ENCODE measurements at places on chromosomes 5 and 9.

GRCh38 chr5:135373736-135374515 is 25.1 kb downstream of the MACROH2A1 start:
- DNase-seq: peak; percentile 56

DNA sequence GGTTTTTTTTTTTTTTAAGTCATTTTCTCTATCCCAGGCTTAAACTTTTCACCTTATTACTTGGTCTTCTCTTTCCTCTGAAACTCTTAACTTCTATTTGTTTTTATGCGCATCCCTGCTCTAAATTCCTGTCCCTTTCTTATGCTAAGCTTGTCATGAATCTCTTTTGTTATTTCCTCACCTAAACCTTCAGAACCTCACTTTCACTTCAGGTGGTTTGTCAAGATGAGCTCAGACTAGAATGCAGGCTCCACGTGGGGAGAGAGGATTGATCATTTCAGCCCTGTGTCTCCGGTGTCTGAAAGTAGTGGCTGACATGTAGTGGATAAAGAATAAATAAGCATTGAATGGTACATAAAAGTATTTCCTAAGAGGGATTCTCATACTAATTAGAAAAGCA is 63.6 kb downstream of the ANXA1 start:
- DNase-seq: no peak

- DNase-seq: no peak
Measured at GRCh38 chr5:36787365-36788093, 89.0 kb upstream of the NIPBL start.

GRCh38 chr5:36300927-36301540 is 668 bp downstream of the RANBP3L start:
- peak; percentile 20 for DNase-seq

- DNase-seq: no peak
Measured at GRCh38 chr9:12463641-12464040, 229.5 kb upstream of the TYRP1 start.
